ENCODE measurements at places on chromosomes 12 and 14.

GRCh38 chr14:100810861-100811461, 15.0 kb upstream of the MEG3 start:
- DNase-seq: no peak

- DNase-seq: no peak
Observed at GRCh38 chr14:34710744-34711143, 3.6 kb downstream of the CFL2 start.

DNA sequence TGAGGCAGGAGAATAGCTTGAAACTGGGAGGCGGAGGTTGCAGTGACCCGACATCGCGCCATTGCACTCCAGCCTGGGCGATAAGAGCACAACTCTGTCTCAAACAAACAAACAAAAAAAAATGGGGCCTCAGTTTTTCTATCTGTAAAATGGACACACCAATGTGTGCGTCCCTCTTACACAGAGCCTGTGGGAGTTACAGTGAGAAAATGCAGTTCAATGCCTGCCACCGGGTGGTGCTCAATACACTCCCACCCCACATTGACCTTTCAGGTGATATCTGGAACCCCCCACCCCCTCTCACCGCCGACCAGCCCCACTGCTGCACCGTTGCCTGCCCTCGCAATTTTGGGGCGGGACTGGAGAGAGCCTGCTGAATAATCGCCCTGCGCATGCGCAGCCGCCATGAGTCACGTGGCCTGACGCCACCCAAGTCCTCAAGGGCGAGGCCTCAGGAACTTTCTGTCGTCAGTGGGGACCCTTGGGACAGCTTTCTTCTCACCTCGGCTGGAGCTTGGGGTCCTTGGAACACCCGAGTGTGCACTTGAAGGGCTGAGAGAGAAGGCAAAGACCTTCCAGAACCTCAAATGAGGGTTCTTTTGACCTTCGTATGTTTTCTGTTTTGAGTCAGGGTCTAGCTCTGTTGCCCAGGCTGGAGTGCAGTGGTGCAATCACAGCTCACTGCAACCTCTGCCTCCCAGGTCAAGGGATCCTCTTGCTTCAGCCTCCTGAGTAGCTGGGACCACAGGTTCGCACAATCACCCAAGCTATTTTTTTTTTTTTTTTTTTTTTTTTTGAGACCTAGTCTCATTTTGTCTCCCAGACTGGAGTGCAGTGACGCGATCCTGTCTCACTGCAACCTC, 14.6 kb upstream of the CABP1 start:
- no peak for DNase-seq

DNA sequence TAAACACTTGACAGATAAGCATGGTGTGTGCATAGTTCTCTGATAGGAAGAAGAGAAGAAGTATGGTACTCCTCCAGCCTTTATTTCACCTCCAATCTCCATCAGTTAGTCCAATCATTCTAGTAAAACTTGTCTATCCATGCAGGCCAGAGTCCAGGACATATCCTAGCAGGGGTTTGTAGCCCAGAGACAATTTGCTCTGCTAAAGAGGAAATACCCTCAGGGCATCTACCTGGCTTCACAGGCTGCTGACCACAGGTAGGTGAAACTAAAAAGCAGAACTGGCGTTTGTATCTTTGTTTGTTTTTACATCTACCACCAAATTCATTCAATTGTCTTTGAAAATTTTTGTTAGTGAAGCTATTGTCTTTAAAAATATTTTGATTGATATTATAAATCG, 717.6 kb downstream of the FSCB start:
- no peak for DNase-seq

DNA sequence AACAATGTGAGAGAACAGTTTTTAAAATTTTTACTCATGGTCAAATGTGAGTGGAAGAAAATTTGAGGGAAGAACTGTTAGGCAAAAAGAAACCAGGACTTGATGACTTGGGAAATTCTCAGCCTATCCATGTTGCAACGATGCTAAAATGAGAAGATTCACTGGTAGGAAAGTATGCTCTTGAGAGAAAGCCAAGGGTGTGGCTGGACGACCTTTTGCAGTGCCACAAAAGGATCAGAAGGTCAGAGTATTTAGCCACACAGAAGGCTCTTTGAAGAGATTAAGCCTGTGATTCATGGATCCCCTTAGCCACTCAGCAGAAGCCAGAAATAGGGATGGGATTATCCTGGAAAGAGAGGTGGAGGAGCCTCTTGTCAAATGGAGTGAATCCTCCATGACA, 336.8 kb downstream of the LRIG3 start:
- no peak for DNase-seq

GRCh38 chr12:23550753-23551152, 398.7 kb downstream of the SOX5 start:
- DNase-seq: no peak

GRCh38 chr12:47152095-47152494, 72.3 kb upstream of the AMIGO2 start:
- DNase-seq: no peak

- DNase-seq: no peak
Observed at GRCh38 chr14:42378274-42378673, 771.6 kb downstream of the LRFN5 start.

- DNase-seq: no peak
Observed at GRCh38 chr12:105725054-105725453, 394.6 kb downstream of the C12orf75 start.

- no peak for DNase-seq
Observed at GRCh38 chr12:67826148-67826547, 163.1 kb upstream of the IFNG-AS1 start.

DNA sequence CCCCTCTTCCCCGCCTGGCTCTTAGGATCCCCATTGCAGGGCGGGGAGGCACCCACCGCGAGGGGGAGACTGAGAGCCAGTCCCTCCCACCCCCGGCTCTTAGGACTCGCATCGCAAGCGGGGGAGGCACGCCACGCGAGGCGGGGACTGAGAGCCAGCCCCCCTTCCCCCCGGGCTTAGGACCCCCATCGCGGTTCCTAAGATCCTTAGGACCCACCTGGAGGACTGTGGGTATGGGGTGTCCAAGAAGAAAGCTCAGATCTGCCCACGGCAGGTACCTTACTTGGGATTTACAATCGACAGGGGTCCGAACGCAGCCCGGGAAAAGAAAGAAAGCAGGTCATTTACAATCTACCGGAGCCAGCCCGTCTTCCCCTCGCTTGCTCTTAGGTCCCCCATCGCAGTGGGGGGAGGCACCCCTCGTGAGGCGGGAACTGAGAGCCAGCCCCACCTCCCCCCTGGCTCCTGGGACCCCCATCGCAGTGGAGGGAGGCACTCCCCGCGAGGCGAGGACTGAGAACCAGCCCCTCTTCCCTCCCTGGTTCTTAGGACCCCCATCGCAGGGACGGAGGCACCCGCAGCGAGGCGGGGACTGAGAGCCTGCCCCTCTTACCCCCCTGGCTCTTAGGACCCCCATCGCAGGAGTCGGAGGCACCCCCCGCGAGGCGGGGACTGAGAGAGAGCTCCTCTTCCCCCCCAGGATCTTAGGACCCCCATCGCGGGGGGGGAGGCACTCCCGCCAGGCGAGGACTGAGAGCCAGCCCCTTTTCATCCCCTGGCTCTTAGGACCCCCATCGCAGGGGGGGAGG, 43.7 kb downstream of the DDX11 start:
- DNase-seq: peak; percentile 83

DNA sequence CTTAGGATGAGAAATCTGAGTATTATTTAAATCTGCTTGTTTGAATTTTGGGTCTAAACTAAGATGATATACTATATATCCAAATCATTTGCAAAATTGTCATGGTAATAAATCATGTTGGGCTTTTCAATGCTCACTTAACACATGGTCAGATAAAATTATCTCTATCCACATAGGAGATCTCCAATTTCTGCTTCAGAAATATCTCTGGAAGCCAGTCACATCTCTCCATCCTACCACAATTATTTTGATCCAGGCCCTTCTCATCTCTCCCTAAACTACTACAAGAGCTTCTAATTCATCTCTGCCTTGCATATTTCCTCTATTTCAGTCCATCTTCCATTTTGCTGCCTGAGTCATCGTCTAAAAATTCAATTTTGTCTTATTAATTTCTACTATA, 3.8 kb downstream of the DCN start:
- DNase-seq: no peak

DNA sequence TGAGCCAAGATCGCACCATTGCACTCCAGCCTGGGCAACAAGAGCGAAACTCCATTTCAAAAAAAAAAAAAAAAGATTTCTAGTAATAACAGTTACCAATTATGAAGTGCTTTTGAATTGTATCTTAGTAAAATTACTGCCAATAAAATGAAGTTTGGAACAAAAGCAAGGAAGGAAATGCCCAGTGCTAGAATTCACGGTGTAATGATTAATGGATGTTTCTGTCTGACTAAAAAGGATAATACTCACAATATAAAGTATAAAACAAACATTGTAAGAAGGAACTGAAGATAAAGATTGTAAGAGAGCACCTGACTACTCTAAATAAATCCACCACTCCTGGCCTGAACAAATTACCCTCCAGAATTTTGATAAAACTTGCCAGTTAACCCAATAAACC, 4.0 kb downstream of the TMEM116 start:
- no peak for DNase-seq

GRCh38 chr12:104764225-104765091, 193.6 kb downstream of the SLC41A2 start:
- DNase-seq: no peak

DNA sequence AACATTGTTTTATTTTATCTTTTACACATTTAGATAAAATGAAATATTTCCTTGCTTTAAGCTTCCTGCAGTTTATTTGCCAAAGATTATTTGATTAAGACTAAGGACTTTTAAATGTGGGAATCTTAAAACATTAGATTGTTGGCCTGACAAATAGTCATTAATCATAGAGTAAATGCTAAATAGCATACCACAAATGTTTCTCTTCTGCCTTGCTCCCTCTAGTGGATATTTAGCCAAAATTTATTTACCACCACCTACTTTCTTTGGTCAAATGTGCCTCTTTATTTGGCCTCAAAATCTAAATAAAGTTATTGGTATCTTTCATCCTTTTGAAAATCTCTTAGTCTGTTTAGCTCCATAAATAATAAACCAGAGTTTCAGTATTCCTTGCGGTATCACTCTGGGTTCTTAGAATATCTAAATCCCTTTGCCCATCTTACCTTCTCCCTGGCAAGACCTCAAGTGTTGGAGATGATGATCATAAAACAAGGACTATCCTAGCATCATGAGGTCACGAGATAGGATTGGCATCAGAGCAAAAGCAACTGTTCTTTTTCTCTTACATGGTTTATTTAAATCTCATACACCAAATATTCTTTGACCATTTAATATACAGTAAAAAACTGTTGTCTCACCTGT, 150.6 kb upstream of the AEBP2 start:
- peak; percentile 50 for DNase-seq

DNA sequence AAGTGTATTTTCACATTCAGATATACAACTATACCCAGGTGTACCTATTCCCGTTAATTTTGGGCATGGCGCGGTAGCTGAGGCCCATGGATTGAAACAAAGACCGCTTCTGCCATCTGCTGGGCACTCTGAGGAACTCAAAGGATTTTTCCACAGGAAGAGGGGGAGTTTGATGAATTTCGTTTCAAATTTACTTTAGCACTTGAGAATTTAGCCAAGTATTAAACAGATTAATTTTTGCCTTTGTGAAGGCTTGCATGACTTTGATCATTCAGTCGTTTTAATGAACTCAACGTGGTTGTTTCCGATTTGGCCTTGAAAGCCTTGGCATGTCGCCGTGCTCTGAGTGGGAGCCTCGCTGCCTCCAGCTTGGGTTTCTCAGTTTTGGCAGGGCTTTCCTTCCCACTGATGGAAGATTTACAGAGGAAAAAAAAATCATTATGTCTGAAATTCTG, 153.2 kb upstream of the DDHD1 start:
- DNase-seq: peak; percentile 74

DNA sequence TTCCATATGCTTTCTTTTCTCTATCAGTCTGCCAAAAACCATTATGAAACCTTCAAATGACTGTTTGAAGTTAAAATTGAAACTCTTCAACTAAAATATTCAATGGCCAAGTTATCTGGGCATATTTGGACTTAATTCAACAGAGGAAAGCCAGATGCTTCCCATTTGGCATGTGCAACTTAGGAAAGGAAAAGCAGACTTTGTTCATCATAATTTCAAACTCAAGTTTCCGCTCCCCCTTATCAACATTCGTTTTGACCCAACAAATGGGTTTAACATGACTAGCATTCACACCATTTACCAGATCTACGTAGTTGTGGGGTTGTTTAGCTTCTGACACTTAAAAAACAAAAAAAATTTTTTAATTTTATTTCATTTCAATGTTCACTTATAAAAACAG, 75.7 kb downstream of the PLEKHG7 start:
- DNase-seq: no peak

GRCh38 chr12:92295523-92295922, 149.9 kb upstream of the BTG1 start:
- no peak for DNase-seq

GRCh38 chr12:125065021-125065918, at the start of gene AACS:
TSS of gene AACS (plus strand) at chr12:125065435. CDS start at chr12:125065585, 150 bp downstream.
- DNase-seq: peak; percentile 84

DNA sequence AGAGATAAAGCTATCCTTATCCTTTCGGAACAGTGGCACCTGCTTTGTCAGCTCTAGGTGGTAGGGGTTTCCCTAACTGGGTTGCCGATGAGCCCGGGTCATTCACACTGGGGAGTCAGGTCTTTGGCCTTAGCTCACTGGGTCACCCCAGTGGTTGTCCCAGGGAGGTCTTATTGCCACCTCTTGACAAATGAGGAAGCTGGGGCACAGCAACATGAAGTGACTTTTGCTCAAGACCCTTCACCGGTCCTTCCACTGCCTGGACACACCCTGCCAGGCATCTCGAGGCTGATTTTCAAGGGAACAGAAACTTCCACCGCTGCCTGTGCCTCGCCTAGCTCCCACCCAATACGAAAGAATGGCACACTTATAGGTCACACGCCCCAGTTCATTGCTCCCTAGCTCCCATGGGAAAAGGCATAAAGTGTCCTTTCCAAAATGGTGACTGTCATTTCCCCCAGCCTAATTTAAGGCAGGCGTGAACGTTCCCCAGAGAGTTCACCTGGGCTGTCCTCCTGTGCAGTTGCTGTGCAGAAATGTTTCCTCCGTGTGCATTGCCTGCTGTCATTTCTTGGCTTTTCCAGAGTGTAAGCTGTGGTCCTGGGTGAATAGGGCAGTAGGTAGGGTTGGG, 156.1 kb upstream of the CCND2 start:
- no peak for DNase-seq

GRCh38 chr12:58421990-58422389, 480.6 kb downstream of the ATP23 start:
- no peak for DNase-seq

- no peak for DNase-seq
Observed at GRCh38 chr12:8675591-8676036, 13.0 kb upstream of the MFAP5 start.

GRCh38 chr14:94485944-94486841, 10.2 kb upstream of the SERPINA9 start:
- DNase-seq: peak; percentile 56

DNA sequence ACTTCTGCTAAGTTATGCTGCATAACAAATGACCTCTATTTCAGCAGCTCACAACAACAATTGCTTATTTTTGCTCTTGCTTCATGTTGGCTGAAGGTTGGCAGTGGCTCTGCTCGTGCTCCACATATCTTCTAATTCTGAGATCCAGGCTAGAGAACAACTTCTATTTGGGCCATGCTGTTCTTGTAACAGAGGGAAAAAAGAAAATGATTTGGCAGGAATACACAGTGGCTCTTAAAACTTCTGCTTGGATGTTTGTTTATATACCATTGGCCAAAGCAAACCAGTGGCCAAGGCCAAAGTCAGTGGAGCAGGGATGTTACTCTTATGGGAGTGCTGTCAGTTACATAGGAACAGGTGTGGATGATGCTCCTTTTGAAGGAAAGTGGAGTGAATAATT, 32.1 kb downstream of the GPHN start:
- no peak for DNase-seq
